ENCODE measurements at places on chromosomes 2 and 18.

DNA sequence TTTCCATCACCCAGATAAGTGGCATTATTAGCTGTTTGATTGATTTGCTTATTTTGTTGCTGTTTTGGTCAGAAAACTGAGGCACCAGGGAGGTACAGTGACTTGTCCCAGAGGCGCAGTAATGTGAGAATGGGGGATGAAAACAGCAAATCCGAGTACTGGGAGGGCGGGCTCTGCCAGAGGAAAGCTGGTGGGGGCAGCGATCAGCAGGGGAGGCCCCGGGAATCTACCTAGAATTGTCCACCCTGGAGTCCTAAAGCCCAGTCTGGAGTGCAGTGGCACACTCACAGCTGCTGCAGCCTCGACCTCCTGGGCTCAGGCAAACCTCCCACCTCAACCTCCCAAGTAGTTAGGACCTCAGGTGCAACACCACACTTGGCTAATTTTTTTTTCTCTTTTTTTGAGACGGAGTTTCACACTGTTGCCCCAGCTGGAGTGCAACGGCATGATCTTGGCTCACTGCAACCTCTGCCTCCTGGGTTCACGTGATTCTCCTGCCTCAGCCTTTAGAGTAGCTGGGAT lies 17.0 kb upstream of the PTMA start:
- DNase-seq, result no peak

DNA sequence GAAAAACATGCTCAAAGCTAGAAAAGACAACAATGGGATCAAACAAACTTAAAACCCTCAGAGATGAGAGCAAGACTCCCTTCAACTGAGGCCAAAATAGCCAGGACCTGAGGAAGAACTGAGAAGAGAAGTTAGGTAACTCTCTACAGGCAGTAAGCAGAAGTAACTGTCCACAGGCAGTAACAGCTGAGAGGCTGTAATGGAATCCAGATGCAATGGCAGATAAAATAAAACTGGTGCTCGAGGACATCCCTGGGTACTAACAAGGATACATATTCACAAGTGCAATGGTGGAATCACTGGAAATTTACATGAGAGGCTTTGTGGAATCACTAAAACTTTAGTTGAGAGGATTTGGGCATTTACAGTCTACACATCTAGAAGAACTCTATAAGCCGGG lies 30.4 kb upstream of the C2orf66 start:
- no peak for DNase-seq

DNA sequence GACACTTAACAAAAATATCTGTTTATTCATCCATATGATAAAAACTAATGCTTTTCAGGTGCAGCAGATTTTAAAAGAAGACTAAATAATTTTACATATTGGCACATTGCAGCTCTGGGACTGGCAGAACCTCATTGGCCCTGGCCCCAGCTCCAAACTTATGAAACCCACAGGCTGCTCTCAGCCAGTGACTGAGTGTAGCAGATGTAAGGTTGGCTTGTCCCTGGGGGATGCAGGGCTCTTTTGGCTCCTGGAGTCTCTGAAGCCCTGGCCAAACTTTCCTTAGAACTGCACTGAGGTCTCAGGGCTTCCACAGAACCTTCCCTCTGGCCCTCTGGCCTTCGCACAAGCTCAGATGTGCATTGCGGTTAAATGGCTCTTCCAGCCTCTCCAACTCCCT lies 725.0 kb upstream of the SOX11 start:
- DNase-seq, result no peak

DNA sequence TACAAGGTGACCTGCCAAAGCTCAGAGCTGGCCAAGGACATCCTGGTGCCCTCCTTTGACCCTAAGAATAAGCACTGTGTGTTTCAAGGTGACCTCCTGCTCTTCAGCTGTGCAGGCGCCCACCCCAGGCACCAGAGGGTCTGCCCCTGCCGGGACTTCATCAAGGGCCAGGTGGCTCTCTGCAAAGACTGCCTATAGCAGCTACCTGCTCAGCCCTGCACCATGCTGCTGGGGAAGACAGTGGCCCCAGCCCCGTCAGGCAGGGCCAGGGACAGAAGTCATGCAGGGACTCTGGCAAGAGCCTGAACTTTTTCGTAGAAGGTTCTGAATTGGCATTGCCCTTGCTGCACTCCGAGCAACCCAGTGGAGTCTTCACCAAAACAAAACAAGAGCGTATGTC lies 194.8 kb downstream of the MGAT5 start:
- DNase-seq, result no peak

GRCh38 chr2:23183733-23184132 lies 201.2 kb upstream of the KLHL29 start:
- DNase-seq, result no peak

- DNase-seq, result peak; percentile 43
Measured at GRCh38 chr2:144583741-144584453, 64.0 kb upstream of the ZEB2 start.

Data from suppressor macrophage treated with lipopolysaccharide for 1 hour (primary cell).